ENCODE measurements at places on chromosomes 2 and 18.

GRCh38 chr2:239626961-239627592, 226.3 kb upstream of the HDAC4 start:
- no peak for DNase-seq

GRCh38 chr2:236977852-236978398, 107.8 kb upstream of the COPS8 start:
- no peak for DNase-seq

- no peak for DNase-seq
These were observed at the start of gene FOXI3 for GRCh38 chr2:88452565-88452905. Gene FOXI3, minus strand, starts transcription at chr2:88452693. Its CDS starts 158 bp downstream, at chr2:88452535.

- DNase-seq = no peak
These were observed 27.2 kb downstream of the NLRC4 start for GRCh38 chr2:32237488-32237887.

DNA sequence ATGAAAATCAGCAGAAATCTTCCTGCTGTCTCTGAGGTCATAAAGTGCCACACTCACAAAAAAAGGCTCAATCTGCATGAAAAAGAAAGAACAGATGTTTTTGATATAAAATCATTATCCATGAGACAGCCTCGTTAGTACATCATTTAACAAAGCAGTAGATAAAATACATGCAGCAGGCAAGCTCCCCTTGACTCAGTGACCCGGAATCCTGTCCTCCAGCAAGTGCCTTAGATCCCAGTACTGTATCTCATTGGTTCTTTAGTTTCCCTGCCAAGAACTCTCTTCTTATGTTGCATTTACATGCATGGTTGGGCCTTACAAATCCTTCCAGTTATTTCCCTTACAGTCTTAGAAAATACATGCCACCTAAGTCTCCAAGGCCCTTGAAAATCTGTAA, 148.9 kb upstream of the CCDC195 start:
- DNase-seq = no peak

- no peak for DNase-seq
These were observed 30.1 kb upstream of the PID1 start for GRCh38 chr2:229301237-229301636.

- DNase-seq = no peak
These were observed 76.2 kb downstream of the CDK15 start for GRCh38 chr2:201882353-201883090.

DNA sequence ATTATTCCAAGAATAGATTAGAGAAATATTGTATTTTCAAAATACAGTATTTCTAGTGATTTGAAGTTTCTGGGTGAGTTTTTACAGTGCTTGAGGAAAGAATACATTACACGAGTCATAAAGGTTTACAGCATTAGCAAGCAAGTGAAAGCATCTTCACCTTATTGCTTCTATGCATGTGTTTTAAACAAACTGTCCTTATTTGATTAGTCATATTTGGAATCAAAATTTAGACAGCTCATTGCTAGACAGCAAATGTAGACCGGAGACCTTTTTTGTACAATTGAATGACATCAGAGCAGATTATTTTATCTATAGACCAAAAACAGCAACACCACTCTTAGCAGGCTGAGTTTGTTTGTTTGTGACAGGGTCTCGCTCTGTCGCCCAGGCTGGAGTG, 69.2 kb downstream of the FAM161A start:
- no peak for DNase-seq

- no peak for DNase-seq
These were observed 96.9 kb upstream of the ZNF397 start for GRCh38 chr18:35143622-35144596.

GRCh38 chr18:42183746-42184145, 228.7 kb downstream of the PIK3C3 start:
- no peak for DNase-seq

GRCh38 chr2:175437167-175437566, 255.7 kb upstream of the ATP5MC3 start:
- DNase-seq = no peak

DNA sequence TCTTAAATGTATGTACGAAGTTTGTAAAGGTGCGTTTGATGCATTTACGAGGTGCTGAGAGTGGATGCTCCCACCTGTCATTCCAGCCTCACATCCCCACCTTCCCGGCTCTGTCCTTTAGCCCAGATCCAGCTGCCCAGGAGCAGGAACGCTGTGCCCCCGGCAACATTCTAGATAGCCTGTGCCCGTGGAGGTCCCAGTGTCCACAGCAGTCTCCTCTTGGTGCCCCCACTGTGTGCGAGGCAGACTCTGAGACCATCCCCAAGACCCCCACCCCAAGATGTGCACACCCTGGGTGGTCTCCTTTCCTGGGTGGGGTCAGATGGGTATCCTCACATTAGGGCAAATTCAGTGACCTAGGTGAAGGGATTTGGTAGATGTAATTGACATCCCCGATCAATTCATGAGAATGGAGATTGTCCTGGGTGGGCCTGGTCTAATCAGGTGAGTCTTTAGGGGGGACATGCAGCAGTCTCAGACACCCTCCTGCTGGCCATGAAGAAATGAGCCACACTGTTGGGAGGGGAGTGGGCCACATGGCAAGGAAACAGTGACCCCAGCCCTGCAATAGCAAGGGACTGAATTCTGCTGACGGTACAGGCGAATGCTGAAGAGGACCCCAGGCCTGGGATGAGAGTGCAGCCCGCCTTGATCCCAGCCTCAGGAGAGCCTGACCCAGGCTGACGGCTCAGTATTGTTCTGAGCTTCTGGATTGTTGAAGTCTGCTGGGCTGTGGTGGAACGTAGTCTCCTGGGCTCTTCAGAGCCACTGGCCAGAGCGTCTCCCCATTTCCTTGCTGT, 203.3 kb downstream of the FAM210A start:
- DNase-seq = no peak

- no peak for DNase-seq
These were observed 33.9 kb upstream of the SEMA4C start for GRCh38 chr2:96903815-96904214.

DNA sequence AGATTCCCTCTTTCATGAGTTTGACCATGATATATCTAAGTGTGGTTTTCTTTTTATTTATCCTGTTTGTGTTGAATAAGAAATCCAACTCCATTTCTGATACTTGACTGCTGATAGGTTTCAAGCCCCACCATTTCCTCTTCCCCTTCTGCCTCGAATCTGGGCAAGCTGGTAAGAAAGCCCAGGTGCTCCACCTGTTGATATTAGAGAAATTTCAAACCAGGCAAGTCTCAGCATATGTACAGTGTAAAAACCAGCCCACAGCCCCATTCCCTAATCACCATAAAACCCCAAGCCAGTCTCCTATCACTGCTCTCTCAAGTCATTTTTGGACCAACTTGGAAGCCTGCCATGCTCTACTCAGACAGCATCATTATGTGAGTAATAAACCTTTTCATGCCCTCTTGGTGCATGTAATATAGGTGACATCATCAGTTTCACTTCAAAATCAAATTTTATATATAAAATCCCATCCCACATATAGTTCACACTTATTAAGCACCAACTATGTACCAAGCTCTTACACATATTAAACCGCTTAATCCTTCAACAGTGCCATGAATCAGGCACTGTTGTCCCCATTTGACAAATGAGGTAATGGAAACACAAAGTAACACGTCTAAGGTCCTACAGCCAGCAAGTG, 46.6 kb downstream of the SMAD2 start:
- peak; percentile 28 for DNase-seq

GRCh38 chr2:119249311-119249710, 25.7 kb downstream of the STEAP3 start:
- DNase-seq = no peak

- no peak for DNase-seq
These were observed 109.1 kb upstream of the CYP1B1 start for GRCh38 chr2:38185012-38185491.

DNA sequence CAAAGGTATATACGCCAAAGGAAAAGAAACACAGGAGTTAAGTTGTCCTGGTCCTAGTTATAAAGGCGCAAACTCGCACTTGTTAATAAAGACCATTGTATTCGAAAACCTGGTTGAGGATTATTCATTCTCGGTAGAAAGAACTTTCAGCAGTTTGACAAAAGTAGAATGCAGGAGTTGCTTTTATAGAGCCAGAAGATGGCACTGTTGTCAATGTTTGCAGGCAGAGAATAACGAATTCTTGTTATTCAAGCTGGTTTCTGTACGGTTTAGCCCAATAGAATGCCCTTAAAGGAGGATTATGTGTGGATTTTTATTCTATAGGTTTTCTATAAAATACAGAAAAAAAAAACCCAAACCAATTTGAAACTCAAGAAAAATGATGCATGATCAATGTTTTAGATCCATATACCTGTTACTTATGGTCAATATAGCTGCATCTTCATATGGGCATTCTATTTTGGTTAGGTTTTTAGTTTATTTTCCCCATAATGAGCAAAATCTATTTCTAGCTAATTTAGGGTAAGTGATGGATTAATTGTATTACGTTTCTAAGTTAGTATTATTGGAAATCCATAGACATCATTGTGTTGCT, 510.3 kb downstream of the PLCL1 start:
- no peak for DNase-seq

DNA sequence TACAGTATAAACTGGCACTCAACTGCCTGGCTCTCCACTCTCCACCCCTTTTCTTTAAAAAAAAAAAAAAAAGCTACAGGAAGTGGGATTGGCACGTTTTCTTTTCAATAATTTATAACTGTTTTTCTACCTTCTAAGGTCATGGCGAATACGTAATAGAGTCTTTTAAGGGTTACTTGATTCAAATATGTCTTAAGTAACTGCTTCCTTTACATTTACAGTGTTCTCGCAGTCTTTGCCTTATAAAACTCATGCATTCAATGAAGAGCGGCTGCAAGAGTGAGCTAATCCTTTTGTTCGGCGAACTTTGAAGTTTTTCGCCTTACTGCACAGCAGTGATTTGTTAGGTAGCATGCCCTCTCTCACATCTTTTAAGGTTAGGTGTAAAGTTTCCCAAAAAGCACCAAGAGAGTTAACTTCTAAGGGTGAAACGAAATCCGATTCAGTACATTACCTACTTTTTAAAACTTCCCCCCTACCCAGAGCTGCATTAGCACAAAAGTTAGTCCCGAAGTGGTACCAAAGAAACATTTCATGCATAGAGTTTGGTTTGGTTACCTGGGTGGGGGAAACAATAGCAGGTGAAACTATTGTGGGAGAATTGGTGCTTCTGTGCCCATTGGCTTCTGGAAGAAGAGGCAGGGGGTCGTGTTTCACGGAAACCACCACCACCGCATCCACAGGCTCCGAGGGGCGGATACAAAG, 2.0 kb downstream of the KCTD1 start:
- no peak for DNase-seq

DNA sequence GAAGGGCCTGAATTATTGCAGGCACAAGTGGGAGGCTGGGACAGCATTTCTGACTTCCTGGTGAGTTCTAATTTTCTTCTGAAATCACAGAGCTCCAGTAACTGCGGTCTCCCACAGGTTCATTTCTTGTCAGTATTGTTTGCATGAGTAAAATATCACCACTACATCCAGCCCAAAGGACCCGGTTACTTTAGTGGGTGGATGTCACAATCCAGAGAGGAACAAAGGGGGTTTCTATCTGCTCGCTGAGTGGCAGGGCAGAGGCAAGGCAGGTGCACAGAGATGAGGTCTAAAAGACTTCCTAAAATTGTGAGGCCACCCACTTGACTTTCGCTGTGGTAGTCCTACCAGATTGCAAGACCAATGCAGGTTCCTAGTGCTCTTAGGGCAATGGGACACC, 800.4 kb upstream of the ID2 start:
- no peak for DNase-seq

GRCh38 chr2:144519934-144520731, at the start of gene ZEB2:
Gene ZEB2, minus strand, starts transcription at chr2:144520119. Its CDS starts 2,769 bp downstream, at chr2:144517350.
- peak; percentile 16 for DNase-seq

GRCh38 chr2:17915099-17915498, 36.6 kb downstream of the KCNS3 start:
- no peak for DNase-seq

DNA sequence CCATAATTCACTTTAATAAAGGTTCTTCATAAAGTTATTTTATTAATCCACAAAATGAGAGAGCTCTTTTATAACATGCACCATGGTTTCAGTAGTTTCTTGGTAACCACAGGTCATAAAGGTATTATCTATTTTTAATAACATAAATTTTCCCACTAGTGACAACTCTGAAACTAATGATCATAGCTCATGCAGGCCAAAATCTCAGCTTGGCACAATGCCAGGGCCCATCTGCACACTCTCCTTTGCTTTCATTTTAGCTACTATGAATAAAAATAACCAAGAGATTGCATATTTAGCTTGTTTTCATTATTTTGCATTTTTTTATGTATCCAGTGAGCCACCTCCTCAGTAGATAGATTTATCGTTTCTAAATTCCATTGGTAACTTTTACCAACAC, 691.8 kb upstream of the CHAC2 start:
- DNase-seq = no peak

- no peak for DNase-seq
These were observed 1.1 kb upstream of the TMEFF2 start for GRCh38 chr2:192195548-192196418.

GRCh38 chr2:239587841-239588240, 187.0 kb upstream of the HDAC4 start:
- DNase-seq = no peak

DNA sequence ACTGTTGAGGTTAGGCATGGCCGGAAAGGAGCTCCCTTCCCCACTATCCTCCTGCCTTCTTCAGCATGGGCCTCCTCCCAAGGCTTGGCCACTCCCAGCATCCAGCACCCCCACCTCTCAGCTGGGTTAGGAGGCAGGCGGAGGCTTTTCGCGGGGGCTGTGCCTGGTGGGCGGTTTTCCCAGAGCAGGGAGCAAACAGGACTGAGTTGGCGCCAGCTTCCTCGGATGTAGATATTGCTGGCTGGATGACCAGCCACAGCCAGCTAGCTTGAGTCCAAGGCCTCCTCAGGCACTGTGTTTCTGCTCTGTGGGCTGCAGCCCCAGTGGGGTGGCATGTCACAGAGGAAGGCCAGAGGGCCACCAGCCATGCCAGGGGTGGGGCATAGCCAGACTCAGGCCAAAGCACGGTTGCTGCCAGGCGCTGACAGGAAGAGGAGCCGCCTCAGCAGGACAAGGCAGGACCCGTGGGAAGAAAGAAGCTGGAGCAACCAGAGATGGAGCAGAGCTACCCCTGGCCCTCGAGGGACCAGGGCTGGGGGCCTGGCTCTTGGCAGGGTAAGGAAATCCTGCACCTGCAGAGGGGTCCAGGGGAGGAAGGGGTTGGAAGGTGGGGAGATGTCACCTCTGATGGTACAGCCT, at the start of gene TCF23:
TSS of gene TCF23 (plus strand) at position 204 of the 639 bp plus-strand sequence. CDS start at position 334, 130 bp downstream.
- DNase-seq = no peak

GRCh38 chr2:69950241-69950640, 11.2 kb downstream of the ASPRV1 start:
- no peak for DNase-seq

- no peak for DNase-seq
These were observed 41.4 kb upstream of the TCF7L1 start for GRCh38 chr2:85091838-85092237.

- no peak for DNase-seq
These were observed 94.0 kb downstream of the MCFD2 start for GRCh38 chr2:46821600-46821999.

- DNase-seq = peak; percentile 16
These were observed 92.3 kb downstream of the B3GNT2 start for GRCh38 chr2:62287899-62288880.

Data from activated T-cell treated with anti-CD3 and anti-CD28 coated beads for 24 hours (primary cell).